Tibial nerve (tissue), 4 donors: ENCODE measurements at places on chromosomes 2 and 18. TPM values are rescaled to one million over a fixed set of nuclear protein-coding genes. Genes with fewer than 3 reads are reported as not detected.

SNORC gene
- 24.0 TPM for total RNA-seq

NEU2 gene
- not detected for total RNA-seq

LCT gene
- under 0.01 TPM for total RNA-seq

CAVIN2 gene
- 53.8 TPM for total RNA-seq

TEX44 gene
- total RNA-seq: not detected

EPC2 gene
- total RNA-seq: 23.4 TPM

BARD1 gene
- 16.0 TPM for total RNA-seq

TLX2 gene
- total RNA-seq: not detected

CLHC1 gene
- 11.6 TPM for total RNA-seq

CYS1 gene
- 10.5 TPM for total RNA-seq

GKN1 gene
- total RNA-seq: not detected

LHCGR gene
- total RNA-seq: 10.5 TPM

FEV gene
- not detected for total RNA-seq

TNP1 gene
- total RNA-seq: not detected

CKAP2L gene
- not detected for total RNA-seq

ZNF236 gene
- 30.8 TPM for total RNA-seq

ROCK1 gene
- 91.0 TPM for total RNA-seq

SEPTIN10 gene
- total RNA-seq: 104 TPM

ALPG gene
- not detected for total RNA-seq

COL5A2 gene
- 34.7 TPM for total RNA-seq

GEN1 gene
- total RNA-seq: 2.3 TPM

SMAD4 gene
- total RNA-seq: 138 TPM

CXCR1 gene
- total RNA-seq: 0.21 TPM

FSIP2 gene
- total RNA-seq: 1.5 TPM

NPHP1 gene
- total RNA-seq: 8.7 TPM

IL37 gene
- total RNA-seq: not detected

CFC1 gene
- not detected for total RNA-seq

LIMS4 gene
- not detected for total RNA-seq

EHBP1 gene
- 195 TPM for total RNA-seq

DSC1 gene
- not detected for total RNA-seq

IL36RN gene
- total RNA-seq: not detected

IGFBP5 gene
- total RNA-seq: 1,859 TPM

ST6GAL2 gene
- not detected for total RNA-seq

TRAPPC8 gene
- 34.3 TPM for total RNA-seq

RAMP1 gene
- total RNA-seq: 69.5 TPM

MAL gene
- total RNA-seq: 200 TPM

TMEM247 gene
- not detected for total RNA-seq
